Coronary artery (tissue), 2 donors: ENCODE measurements at places on chromosomes 3 and 15.

DNA sequence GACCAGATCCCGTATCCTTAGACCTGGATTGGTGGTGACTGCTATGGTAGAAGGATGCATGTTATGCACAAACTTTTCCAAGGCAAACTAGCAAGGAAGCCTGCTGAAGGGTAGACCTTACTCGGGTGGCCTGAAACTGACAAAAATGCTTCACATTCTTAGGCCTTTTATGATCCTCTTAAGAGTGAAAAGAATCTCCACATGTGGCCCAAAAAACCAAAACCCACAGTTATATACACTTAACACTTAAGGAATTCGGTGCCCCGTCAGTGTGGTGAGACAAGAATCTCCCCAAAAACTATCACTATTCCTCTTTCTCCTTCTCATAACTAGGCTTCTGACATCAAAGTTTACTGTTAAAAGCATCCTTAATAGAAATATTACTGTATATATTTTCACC is 130.1 kb upstream of the SOX2 start:
- DNase-seq: no peak

DNA sequence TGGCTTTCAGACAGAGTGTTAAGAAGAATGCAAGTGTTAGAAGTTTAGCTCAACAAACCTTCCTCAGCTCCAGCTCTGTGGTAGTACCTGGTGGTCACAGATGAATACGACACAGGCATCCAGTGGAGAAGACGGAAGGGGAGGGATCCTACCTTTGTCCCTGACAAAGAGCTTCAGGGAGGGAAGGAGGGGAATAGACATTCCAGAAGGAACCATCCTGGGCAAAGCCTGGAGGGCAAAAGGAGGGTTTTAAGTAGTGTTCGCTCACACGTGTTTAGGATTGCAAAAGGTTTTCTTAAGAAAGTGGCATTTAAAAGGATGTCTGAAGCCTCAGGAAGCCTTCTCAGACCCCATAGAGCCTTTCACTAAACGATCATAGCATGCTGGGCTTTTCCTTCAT is 2.8 kb downstream of the CHCHD4 start:
- DNase-seq: no peak

DNA sequence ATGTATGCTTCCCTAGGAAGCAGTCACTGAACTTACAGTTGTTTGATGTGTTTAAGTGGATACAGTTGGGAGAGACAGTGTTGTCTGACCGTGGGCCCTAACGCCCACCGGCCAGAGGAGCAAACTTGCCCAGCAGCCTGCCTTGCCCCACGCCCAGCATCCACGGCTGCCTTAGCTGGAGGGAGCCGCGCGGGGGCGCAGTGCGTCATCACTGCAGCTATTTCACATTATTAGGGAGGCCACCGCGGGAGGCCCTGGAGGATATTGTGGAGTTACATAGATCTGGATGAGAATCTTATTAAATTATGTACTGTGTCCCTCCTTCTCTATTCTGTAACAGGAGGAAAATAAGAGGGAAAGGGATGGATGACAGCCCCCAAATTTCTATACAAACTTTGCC is 267.2 kb downstream of the GABRG3 start:
- DNase-seq: no peak

GRCh38 chr3:177510693-177511216 is 313.5 kb upstream of the TBL1XR1 start:
- DNase-seq: no peak

DNA sequence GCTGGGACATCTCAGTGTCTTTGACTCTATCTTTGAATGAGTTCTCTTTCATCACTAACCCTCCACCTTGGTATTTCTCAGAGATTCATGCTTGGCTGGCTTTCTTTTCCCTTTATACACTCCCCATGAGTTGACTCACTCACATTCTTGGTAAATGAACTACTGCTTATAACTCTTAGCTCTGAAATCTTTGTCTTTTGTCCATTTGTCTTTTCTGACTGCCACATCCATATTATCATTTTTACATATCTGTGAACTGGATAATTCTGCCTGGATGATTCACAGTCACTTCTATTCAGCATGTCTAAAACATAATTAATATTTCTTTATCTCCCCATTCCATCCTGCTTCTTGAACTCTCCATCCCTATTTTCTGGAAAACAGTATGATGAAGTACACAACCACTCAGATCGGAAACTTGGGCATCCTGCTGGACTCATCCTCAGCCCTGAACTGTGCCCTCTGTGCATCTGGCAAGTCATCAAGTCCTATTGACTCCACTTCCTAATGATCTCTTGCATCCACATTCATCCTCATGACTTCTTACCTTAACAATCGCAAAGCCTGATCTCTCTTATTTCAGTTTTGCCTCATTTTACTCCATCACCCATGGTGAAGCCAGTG is 66.9 kb downstream of the KCNAB1 start:
- no peak for DNase-seq

DNA sequence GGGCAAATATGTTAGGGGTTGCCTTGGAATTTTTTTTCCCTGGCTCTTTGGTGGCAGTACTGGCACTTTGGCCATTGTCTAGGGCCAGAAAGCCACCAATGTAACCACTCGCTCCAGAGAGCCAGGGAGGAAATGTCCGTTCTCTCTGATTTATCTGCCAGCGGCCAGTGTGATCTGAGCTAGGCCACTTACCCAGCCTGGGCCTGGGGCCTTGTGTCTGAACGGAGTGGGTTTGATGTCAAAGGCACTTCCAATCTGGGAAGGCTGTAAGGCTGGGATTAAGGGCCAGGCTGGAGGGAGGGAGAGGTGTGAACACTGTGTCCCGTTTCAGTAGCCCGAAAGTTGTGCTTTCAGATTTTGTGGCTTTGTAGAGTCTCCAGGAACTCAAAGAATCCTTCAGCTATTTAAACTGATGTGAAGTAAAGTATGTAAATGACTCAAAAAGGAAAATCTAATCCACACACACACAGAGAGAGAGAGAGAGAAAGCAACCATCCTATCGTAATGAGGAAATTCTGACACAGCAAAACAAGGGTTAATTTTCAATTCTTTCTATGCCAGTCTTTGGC is 271.0 kb downstream of the PDZRN3 start:
- DNase-seq: no peak

DNA sequence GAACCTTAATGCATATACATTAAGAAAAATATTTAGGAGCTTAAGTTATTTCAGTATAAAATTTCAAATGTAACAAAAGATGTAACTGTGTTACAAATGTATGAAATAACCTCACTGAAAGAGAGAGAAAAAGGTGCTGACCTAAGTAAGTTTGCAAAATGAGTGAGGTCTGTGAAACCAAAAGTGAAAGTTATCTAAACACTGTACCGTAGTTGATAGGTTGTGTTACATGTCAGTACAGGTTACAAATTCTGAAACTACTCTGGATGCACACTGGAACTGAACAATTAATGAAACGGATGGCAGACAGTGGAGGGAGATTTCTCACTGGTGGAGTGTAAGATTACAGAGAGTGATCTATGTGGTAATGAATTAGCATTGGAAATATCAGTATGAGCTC is 420.7 kb downstream of the ZNF385D start:
- no peak for DNase-seq
